ENCODE measurements at places on chromosomes 1 and 21.
A peak's percentile ranks its signal among the peaks of the same experiment; 100 is the strongest.

- DNase-seq: no peak
These were observed 105.6 kb downstream of the PLPP3 start for GRCh38 chr1:56473582-56474270.

GRCh38 chr1:91731815-91732214 lies 154.1 kb downstream of the TGFBR3 start:
- no peak for DNase-seq

GRCh38 chr1:160432371-160432786 lies 32.0 kb downstream of the VANGL2 start:
- no peak for DNase-seq

GRCh38 chr1:77652268-77652667 lies 30.2 kb downstream of the ZZZ3 start:
- DNase-seq: peak; percentile 18

- no peak for DNase-seq
These were observed 5.9 kb upstream of the WNT2B start for GRCh38 chr1:112502826-112503225.

DNA sequence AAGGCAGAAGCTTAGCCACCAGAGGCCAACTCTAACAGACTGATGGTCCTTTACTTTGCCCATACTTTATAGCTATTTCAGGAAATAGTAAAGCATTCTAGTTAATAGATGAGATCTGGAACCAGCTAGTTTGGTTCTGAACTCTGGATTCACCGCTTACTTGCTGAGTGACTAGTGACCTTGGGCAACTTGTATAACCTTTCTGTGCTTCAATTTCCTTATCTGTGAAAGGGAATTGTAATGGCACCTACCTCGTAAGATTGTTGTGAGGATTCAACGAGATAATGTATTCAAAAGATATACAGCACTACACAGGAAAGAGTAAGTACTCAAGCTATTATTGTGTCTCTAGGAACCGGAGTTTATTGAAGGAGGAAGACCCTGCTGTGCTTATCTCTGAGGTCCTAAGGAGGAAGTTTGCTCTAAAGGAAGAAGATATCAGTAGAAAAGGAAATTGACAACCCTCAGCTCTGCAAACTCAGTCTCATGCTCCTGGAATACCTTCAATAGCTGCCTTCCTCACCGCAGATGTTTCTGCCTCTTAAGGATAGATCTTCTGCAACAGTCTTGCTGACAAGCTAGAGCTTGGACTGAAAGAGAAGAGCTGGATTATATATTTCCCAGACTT lies 11.9 kb downstream of the MTFR1L start:
- DNase-seq: no peak
